ENCODE measurements at places on chromosomes 6 and 20. TPM values are rescaled to one million over a fixed set of nuclear protein-coding genes. Genes with fewer than 3 reads are reported as not detected.

GLP1R gene
- total RNA-seq = not detected

DEFB132 gene
- not detected for total RNA-seq

CRISP3 gene
- not detected for total RNA-seq

RAMACL gene
- 0.23 TPM for total RNA-seq

SPDEF gene
- total RNA-seq = 2.7 TPM

NRN1 gene
- 0.79 TPM for total RNA-seq

PPARD gene
- total RNA-seq = 5.5 TPM

PHACTR1 gene
- total RNA-seq = not detected

CFAP61 gene
- total RNA-seq = 0.45 TPM

TUBB2B gene
- 13.2 TPM for total RNA-seq

SDHAF4 gene
- 4.5 TPM for total RNA-seq

RSPH4A gene
- 0.11 TPM for total RNA-seq
